ENCODE measurements at places on chromosomes 2 and 18.

DNA sequence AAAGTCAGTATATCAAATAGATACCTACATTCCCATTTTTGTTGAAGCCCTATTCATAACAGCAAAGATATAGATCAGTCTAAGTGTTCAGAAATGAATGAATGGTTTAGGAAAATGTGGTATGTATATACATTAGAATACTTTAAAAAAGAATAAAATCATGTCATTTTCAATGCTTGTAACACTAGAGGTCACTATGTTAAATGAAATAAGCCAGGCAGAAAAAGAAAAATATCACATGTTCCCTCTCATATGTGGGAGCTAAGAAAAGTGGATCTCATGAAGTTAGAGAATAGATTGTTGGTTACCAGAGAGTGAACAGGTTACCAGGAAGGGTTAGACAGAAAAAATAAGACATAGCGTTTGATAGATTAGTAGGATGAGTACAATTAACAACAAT lies 1111.0 kb upstream of the SLC39A10 start:
- DNase-seq, result no peak

GRCh38 chr2:241354668-241355658 lies 1.1 kb upstream of the FARP2 start:
- DNase-seq, result no peak

- no peak for DNase-seq
Measured at GRCh38 chr2:21288739-21289520, 165.2 kb downstream of the TDRD15 start.

GRCh38 chr2:152823905-152824304 lies 105.5 kb downstream of the ARL6IP6 start:
- DNase-seq, result no peak

DNA sequence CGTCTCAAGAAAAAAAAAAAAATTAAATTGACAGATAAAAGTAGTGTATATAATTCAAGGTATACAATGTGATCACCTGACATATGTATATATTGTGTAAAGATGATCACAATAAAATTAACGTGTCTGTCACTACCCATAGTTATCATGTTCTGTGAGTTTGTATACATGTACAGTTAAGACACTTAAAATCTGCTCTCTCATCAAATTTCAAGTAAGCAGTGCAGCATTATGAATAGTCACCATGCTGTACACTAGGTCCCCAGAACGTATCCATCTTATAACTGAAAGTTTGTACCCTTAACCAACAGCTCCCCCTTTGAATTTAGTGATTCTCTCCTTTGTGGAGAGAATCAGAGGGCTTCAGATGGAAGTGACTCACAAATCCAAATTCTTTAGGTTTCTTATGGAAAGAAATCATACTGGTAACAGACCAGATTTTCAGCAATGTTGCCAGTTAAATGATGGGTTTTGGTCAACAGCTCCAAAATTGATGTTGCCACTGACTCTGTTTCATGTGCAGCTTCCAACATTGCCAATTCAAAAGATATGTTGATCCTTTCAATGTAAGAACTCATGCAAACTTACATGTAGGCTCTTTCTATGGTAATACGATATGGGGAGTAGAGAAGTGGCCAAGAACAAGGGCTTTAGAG lies 281.5 kb downstream of the AFF3 start:
- no peak for DNase-seq

DNA sequence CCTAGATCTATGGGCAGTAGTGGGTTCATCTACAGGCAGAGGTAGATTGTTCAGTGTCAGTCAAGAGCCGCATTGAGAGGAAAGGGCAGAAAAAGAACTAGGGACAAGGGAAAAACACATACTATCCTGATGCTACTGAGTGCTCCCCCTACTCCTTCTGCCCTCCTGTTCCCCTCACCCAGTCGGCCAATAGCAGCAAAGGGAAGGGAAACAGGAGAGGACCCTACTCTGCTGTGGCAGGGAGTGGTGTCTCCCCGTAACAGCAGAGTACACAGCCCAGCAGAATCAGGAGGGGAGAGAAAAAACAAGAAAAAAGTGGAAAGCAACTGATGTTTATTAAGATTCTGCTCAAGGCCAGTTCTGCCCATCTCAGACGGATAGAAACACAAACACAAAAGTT lies 136.1 kb upstream of the CCDC150 start:
- DNase-seq, result no peak

DNA sequence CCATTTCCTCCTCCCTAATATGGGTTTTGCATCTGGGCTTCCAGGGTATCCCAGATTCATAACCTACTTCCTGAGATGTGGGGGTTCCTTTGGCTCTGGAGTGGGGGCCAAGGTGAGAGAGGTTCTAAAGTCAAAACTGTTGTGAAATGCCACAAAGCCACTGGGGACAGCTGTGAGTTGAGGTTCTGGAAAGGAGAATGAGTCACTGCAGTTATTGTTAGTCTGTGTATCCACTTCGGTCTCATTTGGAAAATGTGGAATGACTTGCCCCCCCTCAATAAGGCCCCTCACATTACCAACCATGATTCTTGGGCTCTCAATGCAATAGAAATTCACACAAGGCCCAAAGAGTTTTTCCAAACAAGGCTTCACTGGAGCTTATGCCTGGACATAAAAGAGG lies 51.1 kb upstream of the LGALSL start:
- DNase-seq, result no peak

GRCh38 chr2:53751728-53752127 lies 15.9 kb upstream of the CHAC2 start:
- no peak for DNase-seq

DNA sequence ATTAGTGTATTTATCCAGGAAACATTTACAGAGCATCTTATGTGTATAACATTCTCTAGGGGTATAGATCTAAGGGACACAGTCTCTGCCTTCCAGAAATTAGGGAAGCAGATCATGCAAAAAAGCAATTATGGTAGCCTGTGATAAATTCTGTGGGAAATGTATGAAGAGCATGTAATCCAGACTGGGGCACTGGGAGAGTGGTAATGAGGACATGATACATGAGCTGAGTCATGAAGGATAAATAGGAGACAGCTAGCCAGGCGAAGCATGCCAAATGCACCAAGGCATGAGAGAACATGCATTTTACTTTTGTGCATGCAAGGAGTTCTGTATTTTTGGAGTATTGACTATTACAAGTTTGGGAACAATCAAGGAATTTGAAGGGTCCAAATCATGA lies 8.9 kb upstream of the RPRM start:
- no peak for DNase-seq

DNA sequence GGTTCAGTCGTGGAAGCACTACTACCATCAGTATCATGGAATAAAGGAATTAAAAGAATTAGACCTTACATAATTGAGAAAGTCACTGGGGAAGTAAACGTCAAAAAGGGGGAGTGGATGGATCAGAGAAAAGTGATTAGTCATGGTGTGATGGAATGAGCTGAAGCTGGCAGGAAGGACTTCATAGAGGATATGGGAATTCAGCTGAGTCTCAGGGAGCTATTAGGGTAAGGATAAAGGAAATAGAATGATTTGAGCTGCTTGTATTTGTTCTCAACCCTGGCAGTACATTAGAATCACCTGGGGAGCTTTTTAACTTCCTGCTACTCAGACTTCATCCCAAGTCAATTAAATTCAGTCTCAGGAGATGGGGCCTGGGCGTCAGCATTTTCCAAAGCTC lies 53.4 kb upstream of the SETBP1 start:
- DNase-seq, result no peak

DNA sequence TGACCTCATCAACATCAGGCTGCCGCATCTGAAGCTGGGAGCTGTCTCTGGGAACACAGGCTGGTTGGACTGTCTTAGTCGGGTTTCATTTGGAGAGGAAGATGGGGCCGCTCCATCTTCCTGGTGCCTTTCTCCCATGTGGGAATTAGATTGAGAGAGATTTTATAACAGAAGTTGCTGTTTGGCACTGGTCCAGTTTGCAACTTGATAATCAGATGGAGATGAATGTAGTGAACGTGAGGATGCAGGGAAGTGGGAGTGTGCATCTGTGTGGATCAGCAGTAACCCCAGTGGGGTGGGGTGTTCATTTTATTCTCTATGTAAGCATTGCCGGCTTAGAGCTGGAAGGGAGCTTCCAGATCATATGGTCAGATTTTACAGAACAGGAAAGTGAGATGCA lies 250.9 kb downstream of the DCDC2C start:
- no peak for DNase-seq

DNA sequence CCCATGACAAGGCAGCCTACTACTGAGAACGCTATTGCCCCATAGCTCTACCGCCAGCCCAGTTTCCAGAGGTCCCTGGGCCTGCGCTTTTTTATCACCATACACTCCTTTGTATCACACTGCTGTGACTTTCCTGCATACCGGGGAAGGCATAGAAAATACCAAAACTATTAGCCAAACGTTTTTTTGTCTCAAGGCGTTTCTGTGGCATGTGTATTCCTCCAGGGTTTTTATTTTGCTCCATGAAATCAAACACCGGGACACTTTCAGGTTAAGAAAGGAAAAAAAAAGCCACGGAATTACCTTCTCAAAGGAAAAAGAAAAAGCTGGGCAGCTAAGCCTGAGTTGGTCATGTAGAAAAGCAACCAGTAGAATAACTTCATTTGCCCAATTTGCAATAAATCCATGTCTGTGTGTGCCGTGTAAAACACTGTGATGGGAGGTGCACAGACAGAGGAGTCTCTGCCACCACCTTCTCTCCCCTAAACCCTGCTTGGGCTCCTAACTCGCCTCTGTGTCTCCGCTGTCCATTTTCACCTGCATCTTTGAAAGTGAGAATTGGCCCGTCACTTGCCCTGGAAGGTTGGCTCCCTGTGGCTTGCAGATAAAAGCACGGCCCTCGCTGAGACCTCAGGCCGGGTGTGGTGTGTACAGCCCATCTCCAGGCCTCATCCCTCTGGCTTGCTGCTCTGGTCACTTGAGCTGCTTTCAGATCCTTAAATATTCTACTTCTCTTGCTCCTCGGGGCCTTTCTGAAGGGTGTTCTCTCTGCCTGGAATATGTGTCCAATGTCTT lies 1.7 kb downstream of the AMER3 start:
- no peak for DNase-seq

- no peak for DNase-seq
Measured at GRCh38 chr2:160917850-160918249, 242.4 kb upstream of the TANK start.

- DNase-seq, result no peak
Measured at GRCh38 chr2:136801661-136802060, 36.3 kb downstream of the THSD7B start.

- DNase-seq, result peak; percentile 40
Measured at GRCh38 chr2:236972491-236973342, 113.0 kb upstream of the COPS8 start.

DNA sequence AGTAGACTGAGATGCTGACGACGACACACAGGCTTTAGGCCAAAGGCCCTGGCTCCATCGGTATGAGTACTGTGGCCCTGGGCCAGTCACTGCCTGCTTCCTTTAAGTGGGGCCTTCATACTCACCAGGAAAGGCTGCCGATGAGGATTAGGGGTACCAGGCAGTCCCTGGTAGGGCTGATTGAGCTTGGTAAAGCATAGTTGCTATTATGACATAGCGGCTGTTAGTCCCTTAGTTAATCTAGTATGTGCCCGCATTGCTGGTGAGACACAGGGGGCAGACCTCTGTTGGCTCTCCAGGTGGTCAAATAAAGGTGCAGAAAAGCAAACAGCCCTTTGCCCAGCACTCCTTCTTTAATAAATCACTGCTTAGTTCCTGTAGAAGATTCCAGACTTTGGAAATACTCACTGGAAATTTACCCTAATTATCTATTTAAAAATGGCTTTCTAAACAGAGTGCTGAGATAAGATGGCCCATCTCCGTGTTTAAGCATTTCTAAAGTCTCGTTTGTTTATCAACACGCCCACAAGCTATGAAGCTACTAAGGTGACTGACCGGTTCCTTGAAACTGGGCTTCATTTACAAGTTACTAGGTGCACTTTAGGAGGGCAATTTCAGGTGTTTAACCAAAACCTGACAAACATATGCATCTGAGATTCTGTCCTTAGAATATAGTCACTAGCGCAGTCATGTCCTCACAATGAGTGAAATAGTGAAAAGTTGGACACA lies 8.7 kb upstream of the BIN1 start:
- no peak for DNase-seq

DNA sequence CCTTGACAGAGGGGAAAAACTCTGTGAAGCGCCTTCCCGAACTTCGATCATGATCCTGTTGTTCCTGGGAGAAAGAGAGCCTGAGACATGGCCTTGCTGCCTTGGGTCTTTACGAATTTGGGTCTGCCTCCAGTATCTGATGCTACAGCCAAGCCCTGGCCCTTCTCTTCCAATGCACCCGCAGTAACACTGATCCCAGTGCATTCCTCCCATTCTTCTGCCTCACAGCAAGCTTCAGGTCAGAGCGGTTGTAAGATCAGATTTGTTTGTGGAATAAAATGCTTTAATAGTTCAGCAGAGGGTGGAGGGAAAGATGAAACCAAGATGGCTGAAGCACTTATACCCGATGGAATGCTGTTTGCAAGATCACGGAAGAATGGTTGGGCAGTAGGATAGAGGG lies 196.7 kb upstream of the SIX2 start:
- DNase-seq, result no peak

DNA sequence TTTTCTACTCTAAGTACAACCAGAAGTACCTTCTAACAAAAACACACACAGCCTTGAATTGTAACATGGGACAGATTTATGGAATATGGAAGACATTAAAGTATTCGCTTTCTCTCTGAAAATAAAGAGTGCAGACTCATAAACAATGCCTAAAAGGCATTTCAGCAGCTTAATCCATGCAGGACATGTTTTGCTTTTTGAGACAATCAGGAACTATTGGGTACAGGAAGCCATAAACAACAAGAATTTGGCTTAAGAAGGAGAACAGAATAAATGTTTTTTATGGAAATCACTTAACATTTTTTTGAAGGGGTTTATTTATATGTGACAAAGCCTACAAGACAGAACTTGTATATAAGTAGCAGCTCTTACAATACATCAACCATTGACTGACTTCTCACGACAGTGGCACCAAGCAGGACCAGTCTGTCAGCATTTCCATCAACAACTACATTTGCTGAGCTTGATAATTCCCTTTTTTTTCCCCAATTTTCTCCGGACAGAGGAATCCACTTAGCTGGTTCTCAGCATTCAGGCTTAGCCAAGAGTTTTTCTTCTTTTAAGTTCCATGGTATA lies 140.1 kb downstream of the EXOC6B start:
- no peak for DNase-seq
